HFFc6 (cell line): ENCODE measurements at places on chromosomes 16 and 17.

DNA sequence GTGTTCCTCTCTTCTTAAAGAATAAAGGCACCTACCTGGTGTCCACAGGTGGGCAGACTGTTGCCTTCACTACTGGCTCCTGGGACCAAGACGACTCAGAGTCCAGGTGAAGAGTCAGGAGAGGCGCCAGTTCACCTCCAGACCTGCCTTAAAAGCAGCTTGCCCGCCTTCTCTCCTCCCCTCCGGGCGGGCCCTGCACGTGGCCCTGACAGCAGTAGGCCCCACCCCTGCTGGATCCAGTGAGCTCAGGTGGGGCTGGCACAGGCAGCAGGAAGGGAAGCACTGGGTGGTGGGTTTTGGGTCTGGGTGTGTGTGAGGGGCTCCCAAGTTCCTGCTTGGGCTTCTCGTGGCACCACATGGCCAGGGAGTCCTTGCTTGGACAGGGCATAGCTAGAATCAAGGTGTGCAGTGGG lies at the start of gene TNS4:
TSS of gene TNS4 (minus strand) at position 125 of the 413 bp plus-strand sequence. CDS start 5,198 bp downstream, outside the sequence.
- DNase-seq: no peak

DNA sequence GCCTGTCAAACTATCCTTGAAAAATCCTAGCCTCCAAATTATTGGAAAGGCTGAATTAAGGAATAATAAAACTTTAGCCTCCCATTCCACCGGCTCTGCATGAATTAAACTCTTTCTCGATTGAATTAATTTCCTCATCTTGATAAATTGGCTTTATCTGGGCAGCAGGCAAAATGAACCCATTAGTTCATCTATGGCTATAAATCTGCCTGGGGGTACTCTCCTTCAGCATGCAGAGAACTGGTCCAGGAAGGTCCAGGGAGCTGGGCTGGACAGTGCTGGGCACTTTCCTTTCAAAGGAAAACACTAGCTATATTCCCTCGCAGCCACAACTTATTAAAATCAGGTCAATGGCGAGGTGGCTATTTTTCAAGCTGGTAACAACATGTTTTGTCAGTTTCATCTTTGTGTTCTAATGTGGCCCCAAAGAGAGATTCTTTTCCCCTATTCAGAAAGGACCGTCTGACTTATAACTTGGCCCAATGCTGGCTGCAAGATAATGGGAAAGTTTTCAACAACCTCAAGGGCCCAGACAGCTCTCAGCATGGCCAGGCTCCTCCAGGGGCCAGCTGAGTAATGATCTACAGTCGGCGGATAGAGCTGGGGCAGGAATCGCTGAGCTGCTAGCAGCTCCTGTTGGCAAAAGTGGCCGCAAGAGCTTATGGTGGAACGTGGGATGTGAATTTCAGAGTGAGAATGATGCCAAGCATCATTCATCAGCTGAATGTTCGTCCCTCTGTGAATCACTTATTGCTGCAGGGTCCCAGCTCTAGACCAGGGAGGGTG lies 326.9 kb downstream of the SLC39A11 start:
- DNase-seq: no peak

- DNase-seq: no peak
These were observed 26.8 kb upstream of the ZNF629 start for GRCh38 chr16:30813821-30814189.

DNA sequence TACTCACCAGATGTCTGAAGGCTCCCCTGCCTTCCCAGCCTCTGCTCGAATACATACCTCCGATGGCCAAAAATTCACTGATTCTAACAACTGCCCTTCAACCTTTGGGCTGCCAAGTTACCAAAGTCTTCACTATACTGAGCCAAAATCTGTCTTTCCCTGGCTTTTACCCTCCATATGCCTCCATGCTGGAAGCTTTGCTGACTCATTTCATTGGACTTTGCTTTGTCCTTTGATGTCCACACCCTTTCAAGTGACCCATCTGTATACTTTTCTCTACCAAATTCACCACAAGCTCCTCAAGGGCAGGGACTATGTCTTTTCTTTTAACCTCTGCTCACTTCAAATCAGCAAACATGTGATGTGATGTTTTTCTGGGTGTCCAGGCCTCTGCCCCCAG lies 21.0 kb upstream of the MTMR4 start:
- DNase-seq: peak; percentile 40

DNA sequence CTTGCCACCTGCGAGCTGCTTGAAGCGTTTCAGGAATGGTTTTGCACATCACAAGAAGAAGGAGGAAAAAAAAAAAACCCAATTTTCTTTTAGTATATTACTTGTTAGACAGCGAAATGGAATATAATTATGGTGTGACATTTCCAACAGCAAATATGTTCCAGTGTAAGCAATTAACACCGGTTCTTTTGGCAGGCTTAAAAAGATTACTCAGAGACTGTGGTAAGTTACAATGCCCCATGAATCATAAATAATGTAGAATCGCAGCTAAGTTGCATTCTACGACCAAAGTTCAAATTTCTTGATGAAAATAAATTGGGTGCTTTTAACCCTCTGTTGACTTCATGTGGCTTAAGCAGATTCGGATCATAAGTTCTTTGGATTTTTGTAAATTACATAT lies 245.2 kb downstream of the XYLT1 start:
- DNase-seq: no peak

DNA sequence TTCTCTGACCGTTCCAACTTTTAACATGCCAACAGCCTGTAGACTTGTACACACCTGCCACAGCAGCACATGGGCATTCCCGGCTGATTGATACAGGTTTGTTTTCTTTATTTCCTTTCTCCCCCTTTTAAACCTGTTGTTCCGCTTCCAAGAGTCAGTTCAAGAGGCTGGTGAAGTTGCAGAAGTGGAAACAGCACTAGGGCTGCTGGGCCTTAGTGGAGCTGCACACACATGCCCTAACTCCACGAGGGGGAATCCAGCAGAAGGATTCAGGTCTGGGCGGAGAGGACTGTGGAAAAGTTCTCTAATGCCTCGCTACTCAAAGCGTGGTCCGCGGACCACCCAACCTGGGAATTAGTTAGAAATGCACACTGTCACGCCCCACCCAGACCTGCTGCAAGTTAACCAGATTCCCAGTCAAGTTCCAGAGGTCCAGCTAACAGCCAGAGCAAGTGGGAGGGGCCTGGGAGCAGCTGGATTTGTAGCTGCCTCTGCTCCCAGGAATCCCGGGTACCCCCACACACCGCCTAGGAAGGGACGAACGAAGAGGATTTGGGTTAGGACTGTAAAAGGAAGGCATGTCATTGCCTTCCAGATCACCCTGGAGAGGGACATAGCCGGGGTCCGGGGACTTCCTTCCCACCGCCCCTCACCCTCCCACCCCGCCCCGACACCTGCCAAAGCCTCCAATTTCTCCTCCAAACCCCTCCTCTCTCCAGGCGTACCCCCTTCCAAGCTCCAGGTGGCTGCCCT lies 542 bp downstream of the SLC39A11 start:
- DNase-seq: no peak

DNA sequence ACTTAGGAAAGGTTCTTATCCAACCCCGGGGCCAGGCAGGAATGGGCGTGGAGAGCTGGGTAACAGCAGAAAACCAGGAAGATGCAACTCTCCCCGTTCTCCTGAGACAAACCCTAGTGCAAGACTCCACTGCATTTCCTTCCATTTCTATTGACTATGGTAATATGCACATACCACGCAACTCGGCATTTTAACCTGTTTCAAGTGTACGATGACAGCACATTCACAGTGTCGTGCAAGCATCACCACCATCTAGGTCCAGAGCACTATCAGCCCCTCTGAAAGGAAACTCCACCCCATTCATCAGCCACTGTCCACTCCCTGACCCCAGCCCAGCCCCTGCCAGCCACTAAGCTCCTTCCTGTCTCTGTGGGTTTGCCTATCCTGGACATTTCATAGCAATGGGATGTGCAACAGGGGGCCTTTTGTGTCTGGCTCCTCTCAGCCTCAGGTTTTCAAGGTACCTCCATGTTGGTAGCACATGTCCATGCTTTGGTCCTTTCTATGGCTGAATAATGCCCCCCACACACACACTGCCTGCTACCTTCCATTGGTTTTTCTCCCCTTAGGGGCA lies 441.9 kb downstream of the SOX9 start:
- DNase-seq: no peak

- no peak for DNase-seq
These were observed 2.3 kb downstream of the ADORA2B start for GRCh38 chr17:15947271-15947670.

DNA sequence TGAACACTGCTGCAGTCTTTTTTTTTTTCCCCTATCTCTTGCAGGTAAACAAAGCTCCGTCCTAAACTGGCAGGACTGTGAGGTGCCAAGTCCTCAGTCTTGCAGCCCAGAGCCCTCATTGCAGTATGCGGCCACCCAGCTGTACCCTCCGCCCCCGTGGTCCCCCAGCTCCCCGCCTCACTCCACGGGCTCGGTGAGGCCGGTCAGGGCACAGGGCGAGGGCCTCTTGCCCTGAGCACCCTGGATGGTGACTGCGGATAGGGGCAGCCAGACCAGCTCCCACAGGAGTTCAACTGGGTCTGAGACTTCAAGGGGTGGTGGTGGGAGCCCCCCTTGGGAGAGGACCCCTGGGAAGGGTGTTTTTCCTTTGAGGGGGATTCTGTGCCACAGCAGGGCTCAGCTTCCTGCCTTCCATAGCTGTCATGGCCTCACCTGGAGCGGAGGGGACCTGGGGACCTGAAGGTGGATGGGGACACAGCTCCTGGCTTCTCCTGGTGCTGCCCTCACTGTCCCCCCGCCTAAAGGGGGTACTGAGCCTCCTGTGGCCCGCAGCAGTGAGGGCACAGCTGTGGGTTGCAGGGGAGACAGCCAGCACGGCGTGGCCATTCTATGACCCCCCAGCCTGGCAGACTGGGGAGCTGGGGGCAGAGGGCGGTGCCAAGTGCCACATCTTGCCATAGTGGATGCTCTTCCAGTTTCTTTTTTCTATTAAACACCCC lies 13.8 kb downstream of the IL34 start:
- no peak for DNase-seq

- peak; percentile 1 for DNase-seq
These were observed 57.2 kb upstream of the VPS4A start for GRCh38 chr16:69253870-69254341.

DNA sequence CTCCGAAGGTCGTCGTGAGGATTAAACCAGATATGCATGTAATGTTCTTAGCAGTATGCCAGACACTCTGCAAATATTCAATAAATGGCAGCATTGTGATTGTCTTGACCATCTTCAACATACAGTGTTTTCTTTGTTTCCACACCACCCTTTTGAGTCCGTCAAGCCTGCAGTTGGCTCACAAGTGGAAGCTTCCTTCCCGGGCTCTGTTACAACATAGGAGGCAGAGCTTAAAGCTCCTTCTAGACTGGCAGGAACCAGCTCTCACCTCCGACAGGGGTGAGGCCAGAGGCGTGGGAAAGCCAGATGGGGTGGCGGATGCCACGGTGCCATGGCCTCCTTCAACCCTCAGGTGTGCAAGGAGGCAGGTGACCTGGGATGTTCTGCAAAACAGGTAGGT lies 138.3 kb downstream of the FOXL1 start:
- DNase-seq: no peak

DNA sequence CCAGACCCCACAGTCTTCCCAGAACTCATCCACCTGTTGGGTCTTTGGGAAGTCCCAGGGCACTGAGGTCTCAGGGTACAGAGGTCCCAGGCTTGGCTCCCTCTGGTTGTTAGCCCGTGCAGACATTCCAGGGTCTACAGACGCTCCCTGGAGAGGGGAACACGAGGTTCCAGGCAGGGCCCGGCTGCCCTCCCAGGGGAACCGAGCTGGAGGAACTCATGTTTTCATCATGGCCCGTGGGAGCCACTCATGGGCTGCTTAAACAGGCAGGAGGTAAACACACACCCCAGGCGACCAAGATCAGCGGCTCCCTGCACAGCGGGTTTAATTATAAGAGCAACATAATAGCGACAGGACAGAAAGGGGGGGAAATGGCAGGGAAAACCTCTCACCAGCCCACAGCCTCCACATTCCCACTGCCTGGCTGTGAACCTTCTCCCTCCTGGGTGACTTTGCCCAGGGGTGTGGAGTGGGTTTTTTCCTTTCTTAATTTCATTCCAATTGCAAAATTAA lies 36.5 kb downstream of the TRARG1 start:
- no peak for DNase-seq

DNA sequence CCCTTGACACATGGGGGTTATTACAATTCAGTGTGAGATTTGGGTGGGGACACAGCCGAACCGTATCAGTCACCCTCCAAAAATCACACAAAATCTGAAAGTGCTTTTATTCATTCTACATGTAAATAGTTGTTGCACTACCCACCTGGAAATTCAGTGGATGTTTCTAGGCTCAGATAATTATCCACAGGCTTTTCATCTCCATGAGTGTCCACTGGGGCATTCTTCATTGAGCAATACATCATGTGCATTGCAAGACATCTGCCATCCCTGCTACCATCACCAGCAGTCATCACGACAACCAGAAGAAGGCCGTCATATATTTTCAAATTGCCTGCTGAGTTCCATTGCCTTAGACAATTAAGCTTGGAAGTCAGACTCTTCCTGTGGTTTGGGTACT lies 330.8 kb downstream of the WWOX start:
- DNase-seq: no peak

- no peak for DNase-seq
These were observed 65.7 kb downstream of the CEP112 start for GRCh38 chr17:66126231-66126630.

DNA sequence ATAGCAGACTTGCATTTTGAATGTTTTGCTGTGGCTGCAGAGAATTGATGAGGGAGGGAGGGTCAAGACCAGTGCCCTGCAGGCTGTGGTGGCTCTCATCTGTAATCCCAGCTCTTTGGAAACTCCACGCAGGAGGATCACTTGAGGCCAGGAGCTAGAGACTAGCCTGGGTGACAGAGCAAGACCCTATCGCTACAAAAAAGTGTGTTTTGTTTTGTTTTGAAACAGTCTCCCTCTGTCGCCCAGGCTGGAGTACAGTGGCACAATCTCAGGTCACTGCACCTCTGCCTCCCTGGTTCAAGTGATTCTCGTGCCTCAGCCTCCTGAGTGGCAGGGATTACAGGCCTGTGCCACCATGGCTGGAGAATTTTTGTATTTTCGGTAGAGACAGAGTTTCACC lies 1.9 kb upstream of the UBE2G1 start:
- no peak for DNase-seq

GRCh38 chr17:48066192-48066591 lies 18.0 kb downstream of the NFE2L1 start:
- no peak for DNase-seq

DNA sequence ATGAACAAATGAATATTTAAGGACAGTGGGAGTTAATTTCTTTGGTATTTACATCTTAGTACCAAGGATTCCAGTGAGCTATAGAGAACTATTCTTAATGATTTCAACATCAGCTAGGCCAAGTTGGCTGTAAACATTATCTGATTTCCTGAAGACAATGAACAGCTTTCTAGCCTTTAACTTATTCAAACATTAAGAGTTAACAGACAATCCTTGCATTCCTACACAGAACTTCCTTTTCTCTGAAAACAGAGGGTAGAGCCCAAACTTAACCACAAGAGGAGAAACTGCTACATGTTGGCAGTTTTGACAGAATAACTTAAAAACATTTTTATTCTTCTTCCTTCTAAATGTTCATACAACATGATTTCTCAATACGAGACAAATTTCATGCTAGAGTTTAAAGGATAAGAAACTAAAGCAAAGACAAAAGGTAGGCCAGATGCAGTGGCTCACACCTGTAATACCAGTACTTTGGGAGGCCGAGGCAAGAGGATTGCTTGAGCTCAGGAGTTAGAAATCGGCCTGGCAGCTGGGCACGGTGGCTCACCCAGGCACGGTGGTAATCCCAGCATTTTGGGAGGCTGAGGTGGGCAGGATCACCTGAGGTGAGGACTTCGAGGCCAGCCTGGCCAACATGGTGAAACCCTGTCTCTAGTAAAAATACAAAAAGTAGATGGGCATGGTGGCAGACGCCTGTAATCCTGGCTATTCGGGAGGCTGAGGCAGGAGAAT lies 4.4 kb downstream of the CRLF3 start:
- no peak for DNase-seq
